ENCODE measurements at places on chromosomes 1 and 21.

DNA sequence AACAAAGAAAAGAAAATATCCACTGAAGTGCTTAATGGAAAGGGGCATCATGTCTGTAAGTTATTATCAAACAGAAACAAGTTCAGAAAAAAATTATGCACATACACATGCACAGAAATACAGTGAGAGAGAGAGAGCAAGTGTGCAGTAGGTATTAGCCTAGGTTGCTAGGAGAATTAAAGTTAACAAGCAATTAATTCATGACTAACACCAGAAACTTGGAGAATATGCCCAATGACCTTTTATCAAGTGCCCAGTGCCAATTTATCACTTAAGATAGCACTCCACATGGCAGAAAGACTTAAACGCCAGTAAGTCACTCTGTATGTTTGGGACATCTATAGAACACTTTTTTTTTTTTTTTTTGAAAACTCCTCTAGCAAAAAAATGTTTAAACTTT, 56.2 kb upstream of the SLC16A1 start:
- DNase-seq: no peak

GRCh38 chr1:213622365-213623063, 365.3 kb upstream of the PROX1 start:
- DNase-seq: no peak

DNA sequence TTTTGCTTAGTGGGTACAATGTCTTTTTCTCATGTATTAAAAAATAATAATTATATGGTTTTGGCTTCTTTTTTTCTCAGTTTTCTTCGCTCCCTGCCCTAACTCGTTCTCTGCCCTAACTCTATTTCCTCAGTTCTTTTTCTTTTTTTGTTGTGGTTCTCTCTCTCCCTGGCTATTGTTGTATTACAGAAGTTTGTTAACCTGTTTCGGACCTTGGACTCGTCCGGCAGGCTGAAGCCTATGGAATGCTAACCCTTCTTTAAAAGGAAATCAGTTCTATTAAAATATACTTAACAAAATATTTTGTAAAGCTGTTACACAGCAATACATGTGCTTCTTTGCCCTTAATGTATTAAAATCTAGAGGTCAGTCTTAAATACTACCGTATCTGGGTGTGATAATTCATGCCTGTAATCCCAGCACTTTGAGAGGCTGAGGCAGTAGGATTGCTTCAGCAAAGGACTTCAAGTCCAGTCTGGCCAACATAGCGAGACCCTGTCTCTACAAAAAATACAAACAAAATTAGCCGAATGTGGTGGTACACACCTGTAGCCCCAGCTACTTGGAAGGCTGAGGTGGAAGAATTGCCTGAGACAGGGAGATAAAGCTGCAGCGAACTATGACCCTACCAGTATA, 64.1 kb downstream of the ANGPTL1 start:
- DNase-seq: no peak

- DNase-seq: no peak
Observed at GRCh38 chr1:106222403-106222802, 834.1 kb upstream of the PRMT6 start.

- no peak for DNase-seq
Observed at GRCh38 chr1:65393347-65393746, 27.1 kb upstream of the LEPR start.

DNA sequence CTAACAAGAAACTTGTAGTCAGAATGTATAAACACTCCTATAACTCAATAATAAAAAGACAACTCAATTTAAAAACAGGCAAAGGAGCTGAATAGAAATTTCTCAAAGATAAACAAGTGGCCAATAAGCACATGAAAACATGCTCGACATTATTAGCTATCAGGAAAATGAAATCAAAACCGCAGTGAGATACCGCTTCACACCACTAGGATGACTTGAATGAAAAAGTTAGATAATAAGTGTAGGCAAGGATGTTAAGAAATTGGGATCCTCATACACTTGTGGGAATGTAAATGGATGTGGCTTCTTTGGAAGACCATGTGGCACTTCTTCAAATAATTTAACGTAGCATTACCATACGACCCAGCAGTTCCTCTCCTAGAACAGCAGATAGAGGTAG, 8.9 kb downstream of the RALGPS2 start:
- no peak for DNase-seq

GRCh38 chr1:111956155-111956771, 33.2 kb downstream of the KCND3 start:
- no peak for DNase-seq

DNA sequence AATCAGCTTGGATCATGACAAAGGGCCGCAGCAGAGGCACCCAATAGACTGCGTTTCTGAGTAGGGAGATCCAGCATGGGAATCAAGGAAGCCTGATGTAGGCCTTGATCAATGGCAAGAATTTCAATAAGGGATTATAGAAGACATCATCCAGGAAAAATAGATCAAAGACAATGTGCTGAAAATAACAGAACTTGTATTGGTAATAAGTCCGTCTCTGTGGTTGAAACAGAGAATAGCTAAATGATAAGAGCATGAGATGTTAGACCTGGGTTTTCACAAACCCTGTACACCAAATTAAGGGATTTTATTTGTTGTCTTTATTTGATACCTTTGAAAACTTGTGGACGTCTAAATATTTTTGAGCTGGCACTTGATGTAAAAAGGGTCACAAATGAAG, 228.0 kb upstream of the SGIP1 start:
- DNase-seq: no peak

DNA sequence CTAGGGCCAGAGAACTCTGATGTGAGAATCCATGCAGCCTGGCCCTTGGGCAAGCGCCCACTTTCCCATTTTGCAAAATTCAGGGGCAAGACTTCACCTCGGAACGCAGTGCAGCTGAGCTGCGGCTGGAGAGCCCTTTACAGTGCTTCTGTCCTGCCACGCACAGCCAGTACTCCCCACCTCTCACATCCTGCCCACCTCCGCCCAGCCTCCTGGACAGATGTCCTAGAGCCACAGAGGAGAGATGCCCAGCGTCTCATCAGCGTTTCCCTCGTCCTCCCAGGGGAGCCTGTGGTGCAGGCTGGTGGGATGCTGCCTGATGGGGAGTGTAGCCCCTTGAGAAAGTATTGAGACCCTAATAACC, 29.6 kb downstream of the RUNX3 start:
- no peak for DNase-seq

DNA sequence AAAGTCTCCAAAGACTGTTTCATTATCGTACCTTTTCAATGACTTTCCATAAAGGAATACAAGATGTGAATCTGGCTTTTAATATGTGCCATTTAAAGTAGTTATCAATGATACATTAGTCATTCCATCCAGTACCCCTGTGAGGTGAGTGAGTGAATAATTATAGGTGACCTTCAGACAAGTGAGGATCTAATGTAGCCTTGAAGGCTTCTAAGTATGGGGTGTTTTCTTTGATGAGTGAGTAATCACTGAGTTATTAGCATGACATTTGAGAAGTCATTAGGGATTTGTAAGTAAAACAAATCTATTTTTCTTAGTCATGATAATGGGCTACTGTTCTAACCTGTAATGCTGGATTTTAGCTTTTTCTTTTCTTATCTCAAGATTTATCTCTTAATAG, 831.4 kb downstream of the ADGRL2 start:
- no peak for DNase-seq

DNA sequence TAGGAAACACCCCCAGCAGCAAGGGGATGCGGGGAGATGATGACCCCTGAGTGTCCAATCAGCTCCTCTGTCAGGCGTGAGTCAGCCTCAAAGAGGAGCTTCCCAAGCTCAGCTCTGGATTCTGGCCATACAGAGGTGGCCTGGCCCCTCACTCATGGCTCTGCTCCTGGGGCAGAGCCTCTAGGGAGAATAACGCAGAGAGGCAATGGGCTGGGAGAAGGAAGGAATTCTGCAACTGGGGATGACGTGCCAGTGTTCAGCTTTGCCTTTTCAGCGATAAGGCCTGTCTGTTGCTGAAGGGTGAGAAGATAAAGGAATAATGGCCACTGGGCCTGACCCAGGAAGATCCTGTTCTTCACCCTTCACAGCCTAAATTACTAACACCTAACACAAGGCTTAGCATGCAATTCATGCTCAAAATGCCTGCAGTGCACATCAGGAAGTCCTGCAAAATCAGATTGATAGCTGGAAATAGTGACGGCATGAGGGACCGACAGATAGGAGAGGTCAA, 92.2 kb downstream of the TBX19 start:
- no peak for DNase-seq

DNA sequence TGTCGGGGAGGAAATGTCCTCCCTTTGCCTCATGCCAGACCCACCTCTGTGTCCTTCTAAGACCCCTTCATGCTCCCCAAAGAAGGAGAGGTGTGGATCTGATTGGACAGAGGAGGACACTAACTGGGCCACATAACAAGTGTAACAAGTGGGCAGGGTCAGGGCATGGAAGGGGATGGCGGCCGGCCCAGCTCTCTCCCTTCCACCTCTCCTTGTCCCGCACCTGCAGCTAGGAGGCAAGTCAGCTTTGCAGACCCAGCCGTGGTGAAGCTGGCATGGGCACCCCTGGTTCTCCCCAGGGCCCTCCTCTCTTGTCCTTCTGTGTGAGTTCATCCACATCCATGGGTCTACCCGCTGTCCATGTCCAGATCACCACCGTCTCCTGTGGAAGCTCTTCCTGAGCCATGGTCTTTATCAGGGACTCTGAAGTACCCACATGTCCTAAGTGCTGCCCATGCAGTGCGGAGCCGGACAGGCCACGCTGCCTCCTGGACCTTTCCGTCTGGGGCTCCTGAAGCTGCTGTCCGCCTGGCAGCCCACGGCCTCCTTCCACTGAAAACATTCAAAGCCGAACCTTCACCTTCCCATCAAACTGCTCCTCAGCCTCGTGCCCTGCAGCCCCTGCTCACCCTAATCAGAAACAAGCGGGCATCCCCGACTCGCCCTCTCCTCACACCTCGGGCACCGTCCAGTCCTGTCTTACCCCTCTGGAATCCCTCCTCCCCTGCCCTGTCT, 460.5 kb downstream of the PTPRU start:
- no peak for DNase-seq

GRCh38 chr1:168512864-168513595, 30.8 kb downstream of the XCL2 start:
- no peak for DNase-seq

DNA sequence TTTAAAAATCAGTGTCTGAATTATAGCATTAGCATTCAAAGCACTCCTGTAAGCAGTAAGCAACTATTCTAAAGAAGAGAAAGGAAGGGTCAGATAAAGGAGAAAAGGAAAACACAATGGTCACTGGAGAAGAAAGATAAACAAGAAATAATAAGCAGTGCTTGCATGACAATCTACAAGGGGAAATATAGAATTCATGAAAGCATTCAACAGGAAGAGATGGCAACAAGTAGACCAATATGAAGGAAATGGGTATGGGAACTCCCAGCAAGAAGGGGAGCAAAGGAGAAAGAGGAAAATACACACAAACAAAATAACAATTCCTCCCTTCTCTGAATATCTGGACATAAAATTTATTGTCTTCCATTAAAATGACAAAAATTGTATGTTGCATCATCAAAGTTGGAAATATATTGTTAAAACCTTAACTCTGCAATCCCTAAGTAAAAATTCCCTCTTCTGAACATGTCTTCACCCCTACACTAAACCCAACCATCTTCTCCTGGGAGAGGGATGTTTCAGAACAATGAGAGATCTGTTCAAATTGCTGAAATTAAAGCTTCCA, 206.3 kb upstream of the SAMSN1 start:
- DNase-seq: no peak

DNA sequence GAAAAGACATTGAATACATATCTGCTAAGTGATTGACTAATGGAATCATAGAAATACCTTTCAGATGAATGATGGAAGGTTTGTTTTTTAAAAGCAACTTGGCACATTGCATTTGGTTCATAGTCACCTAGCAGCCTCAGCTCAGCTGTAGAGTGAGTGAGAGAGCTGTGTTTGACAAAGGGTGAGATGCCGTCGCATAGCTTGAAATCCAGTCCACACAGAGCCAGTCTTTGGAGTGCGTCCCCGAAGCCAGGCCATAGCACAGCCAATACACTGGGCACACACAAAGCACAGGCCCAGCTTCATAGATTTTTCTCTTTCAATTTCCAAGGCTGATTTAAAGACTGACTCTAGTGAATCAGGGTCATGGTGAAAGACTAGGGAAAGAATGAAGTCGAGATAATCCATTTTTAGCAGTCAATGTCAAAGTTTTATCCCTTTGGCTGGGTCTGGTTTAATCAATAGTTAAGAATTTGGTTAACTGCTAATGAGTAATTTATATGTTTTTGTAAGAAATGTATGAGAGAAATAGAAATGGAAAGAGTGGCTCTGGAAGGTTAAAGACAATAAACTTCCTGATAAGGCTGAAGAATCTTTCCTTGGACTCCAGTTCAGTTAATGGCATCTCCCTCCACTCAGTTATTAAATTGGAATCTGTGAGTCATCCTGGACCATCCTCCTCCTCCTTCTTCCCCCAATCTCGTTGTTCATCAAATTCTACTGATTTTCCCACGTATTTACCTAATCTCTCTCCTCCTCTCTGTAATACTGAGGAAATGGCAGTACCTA, 101.2 kb upstream of the IRF2BP2 start:
- no peak for DNase-seq

DNA sequence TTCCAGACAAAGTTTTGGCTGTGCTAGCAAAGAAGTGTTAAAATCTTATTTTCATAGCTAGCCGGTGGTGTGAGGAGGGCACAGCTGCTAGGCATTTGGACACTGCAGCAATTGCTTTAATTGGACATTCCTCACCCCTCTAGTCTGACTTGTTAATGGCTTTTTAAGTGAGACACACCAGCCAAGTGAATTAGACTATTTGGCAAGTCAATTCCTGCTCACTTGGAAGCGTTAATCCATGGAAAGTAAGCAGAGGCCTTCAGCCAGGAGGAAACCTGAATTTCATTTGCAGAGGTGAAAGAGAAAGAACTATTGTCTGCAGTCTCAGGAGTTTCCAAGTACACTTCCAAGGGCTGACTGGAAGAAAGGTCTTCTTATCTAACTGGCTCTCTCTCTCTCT, 175.7 kb downstream of the ST6GALNAC3 start:
- no peak for DNase-seq

Data from naive thymus-derived CD8-positive, alpha-beta T cell (primary cell).